Activated T-cell treated with anti-CD3 and anti-CD28 coated beads, Interleukin-2, amount 50 U/mL, for 48 hours (primary cell): ENCODE measurements at places on chromosomes 5 and 9.

- no peak for DNase-seq
These were observed 40.7 kb downstream of the SECISBP2 start for GRCh38 chr9:89358985-89359384.

GRCh38 chr5:79560771-79561524, 47.0 kb upstream of the HOMER1 start:
- peak; percentile 26 for DNase-seq

DNA sequence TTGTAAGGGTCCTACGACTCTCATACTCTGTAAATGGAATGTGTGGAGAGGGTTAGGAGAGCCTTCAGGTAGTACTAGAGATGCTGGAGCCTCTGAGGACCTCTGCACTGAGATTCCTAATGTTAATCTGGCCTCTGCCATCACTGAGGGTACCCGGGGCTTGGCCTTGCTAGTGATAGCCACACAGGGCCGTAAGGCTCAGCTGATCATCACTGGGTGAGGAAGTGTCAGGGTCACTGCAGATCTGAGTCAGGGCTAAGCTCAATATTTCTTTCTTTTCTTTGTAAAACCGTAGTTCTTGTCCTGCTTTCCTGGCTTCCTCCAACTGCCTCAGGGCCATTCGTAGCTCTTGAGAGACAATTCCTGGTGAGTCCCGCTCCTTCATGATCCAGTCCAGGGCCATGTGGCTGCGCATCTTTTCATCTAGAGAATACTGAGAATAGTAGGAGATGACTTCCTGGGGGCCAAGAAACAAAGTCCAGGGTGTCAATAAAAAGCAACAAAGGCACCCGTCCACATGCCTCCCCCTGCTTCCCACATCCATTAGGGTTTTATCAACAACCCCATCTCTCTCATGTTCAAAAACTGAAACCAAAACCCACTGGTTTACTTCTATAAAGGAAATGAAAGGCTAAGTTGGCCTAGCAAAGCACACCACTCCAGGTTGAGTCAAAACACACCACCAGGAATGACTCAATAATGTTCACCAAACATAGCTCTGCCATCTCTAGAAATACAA, 47.7 kb downstream of the LIX1 start:
- DNase-seq = peak; percentile 41

- no peak for DNase-seq
These were observed 92.6 kb downstream of the MARCHF3 start for GRCh38 chr5:126937771-126938170.

DNA sequence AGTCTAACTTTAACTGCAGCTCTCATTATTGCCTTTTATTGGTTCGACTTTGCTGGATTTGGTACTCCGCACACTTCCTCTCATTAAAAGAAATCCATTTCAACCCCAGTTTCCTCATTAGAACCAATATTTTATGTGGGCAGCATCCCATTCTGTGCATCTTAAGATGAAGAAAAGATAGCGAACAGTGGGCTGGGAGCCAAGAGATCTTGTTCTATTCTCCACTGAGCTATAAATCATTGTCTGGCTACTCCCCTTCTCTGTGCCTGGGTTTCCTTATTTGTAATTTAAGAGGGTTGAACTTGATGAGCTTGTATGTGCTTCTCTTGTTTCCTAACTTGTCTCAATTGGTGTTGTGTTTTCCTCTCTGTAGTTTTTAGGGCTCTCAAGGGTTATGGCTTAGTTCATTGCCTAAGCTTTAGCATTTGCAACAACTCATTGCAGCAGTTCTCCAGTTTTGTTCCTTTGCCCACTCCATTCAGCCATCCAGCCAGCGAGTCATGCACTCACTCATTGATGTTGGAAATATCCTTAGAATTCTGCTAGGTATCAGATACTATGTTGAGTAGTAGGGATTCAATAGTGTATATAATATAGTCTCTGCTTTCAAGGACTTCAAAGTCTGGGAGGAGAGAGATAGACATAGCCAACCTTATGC, 273.3 kb upstream of the TNC start:
- DNase-seq = no peak

- DNase-seq = peak; percentile 46
These were observed 226.6 kb downstream of the SNX18 start for GRCh38 chr5:54743997-54744788.

GRCh38 chr9:110427497-110428104, 89.9 kb upstream of the TXNDC8 start:
- DNase-seq = peak; percentile 55

GRCh38 chr5:167352801-167353200, 938.6 kb upstream of the WWC1 start:
- no peak for DNase-seq

DNA sequence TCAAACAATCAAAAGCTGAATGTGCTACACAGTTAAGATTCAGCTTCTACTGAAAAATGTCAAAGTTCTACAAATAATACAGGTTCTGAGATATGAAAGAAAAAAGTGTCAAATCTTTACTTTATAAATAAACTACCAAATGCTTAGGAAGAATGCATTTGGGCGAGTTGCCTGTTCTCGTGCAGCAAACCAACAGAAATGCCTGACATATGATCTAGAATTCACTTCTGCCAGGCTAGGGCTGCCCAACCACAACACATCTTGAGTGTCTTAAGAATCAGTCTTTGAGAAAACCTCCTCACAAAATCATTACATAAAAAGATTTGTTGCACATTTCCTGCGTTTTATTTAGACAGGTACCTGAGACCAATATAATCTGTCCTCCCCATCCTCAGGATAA, 42.2 kb downstream of the ANKH start:
- no peak for DNase-seq

GRCh38 chr5:130024006-130024405, 119.7 kb downstream of the CHSY3 start:
- no peak for DNase-seq

DNA sequence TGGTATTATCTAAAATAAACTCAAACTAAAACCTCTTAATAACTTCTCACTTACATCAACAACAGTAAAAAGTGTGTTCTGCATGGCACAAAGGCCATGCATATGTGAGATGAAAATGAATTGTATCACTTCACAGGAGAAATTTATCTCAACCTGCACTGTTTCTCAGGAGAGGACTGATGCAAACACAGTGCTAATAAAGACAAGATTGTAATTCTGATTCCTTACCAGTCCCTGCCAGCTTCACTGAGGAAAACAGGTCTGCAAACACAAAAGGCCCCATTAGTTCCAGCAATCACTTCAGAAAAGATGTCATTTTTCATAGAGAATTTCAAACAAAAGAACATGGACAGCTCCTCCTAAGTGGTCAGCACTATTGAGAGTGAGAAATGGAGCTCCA, 117.3 kb upstream of the PDE4D start:
- DNase-seq = no peak

DNA sequence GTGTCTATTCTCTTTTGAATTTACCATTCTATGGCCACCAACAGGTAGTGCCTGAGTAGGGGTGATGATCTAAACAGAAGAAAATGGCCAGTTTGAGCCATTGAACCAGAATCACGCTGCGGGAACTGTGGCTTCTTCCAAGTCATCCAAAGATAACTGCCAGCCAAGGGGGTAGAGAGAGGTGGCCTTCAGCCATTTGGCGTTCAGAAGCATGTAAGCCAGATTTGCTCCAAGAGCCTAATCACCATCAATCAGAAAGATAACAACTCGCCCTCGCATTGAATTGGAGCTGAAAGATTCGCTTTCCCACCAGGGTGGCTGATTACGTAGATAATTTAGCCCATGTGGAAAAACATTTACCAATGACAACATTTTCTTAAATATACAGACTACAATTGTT, 1302.7 kb upstream of the DMAC1 start:
- no peak for DNase-seq
